ENCODE measurements at places on chromosomes 12 and 14.

DNA sequence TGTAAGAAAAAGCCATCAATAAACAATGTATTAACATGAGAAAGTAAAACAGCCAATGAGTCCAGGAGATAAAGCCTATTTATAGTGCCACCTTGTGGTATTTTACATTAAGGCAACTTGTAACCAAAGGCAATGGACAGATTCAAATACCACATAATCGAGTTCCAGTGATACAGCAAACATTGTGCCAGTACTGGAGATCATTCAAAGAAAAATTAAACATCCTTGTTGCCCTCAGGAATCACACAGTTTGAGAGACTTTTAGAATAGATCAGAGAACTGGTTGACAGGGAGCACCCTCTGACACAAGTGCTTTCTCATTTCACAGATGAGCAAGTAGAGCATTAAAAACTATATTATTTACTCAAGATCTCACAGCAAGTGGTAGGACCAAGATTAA is 98.1 kb downstream of the DDHD1 start:
- DNase-seq, result peak; percentile 53

- peak; percentile 43 for DNase-seq
These were observed 390.3 kb downstream of the DIO2 start for GRCh38 chr14:79820866-79821535.

DNA sequence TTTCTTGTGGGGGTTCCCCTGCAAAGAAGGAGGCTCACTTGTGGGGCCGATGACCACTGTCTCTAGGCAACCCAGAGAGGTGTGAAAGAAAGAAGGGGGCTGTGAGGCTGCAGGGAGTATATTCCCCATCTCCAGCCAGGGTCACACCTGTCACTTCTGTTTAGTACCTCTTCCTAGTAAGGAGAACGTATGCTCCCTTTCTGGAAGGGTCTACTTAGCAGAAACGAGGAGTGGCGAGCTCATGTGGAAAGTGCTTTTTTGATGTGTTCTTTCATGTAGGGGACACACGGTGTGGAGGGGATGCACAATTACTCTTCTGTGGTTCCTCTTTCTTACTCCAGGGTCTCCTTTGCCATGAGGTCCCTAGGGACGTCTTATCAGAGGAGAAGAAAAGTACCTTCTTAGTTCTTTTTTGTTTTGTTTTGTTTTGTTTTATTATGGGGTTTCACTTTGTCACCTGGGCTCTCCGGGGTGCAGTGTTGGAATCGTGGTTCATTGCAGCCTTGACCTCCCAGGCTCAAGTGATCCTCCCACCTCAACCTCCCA is 58.3 kb downstream of the PRKCH start:
- DNase-seq, result no peak

GRCh38 chr14:93736378-93737014 is 51.8 kb downstream of the PRIMA1 start:
- peak; percentile 49 for DNase-seq

GRCh38 chr12:113918306-113918705 is 47.8 kb downstream of the RBM19 start:
- no peak for DNase-seq

DNA sequence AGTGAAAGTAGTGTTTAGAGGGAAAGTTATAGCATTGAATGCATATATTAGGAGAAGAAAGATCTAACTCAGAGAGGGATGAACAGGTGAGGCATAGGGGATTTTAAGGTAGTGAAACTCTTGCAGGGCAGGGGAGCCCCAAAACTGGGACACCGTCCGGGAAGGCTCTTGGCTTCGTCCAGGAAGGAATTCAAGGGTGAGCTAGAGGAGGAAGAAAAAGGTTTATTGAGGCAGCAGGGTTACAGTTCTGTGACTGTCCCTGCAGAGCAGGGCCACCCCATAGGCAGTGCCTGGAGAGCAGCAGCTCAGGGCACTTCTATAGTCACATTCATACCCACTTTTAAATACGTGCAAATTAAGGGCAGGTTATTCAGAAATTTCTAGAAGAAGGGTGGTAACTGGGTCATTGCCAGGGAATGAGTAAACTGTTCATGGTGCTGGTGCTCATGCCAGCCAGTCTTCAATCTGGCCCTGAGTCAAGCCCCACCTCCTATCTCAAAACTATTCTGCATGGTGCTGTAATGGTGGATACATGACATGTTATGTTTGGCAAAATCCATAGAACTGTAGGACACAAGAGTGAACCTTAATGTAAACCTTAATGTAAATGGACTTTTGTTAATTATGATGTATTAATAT is 1.2 kb upstream of the OAS1 start:
- DNase-seq, result no peak

DNA sequence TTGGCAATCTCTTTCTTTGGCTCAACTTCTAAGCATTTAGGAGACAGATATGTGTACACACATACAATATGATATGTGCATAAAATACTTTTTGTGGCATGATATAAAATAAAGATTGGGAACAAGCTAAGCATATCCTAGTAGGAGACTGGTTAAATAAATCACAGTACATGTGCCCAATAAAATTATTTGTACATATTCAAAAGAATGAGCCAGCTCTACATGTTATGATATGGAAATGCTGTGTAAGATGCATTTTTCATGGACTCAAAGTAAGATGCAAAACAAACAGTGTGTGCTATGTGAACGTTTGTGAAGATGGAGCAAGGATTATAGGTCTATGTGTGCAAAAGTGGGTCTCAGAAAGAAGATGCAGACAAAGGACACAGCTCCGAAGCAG is 311.4 kb downstream of the TMEM132D start:
- no peak for DNase-seq

- DNase-seq, result no peak
These were observed 8.1 kb upstream of the ADCY6 start for GRCh38 chr12:48796976-48797375.

DNA sequence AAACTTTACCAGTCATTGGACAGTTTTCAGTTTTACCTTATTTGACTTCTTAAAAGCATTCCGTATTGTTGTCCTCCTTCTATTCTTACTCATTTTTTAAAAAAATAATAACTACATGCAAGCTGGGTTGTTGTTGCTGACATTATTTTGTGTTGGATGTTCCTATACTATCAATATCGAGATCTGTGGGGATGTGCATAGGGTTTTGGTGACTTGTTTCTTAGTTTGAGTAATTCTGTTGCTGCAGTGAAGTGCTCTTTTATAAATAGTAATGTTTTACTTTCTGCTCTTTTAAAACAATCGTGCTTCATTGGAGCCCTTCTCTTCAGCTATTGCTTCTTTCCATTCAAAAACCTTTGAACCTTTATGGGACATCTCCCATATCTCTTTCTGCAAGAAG is 79.4 kb downstream of the METTL25 start:
- DNase-seq, result no peak

DNA sequence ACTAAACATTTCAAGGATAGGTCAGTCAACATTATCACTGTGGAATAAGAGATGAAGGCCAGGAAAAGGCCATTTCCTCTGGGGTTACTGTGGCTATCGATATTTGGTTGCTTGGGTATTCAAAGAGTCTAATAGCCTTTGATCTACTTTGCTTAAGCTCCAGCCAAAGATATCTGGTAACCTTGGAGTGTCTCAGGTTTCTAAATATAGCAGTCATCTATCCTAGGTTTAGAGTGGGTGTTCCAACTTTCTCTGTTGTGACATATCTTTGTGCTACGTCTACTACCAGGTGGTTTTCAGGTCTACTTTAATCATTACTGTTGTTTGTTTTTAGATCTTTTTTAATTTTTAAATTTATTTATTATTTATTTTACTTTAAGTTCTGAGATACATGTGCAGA is 42.4 kb downstream of the RDH12 start:
- no peak for DNase-seq

DNA sequence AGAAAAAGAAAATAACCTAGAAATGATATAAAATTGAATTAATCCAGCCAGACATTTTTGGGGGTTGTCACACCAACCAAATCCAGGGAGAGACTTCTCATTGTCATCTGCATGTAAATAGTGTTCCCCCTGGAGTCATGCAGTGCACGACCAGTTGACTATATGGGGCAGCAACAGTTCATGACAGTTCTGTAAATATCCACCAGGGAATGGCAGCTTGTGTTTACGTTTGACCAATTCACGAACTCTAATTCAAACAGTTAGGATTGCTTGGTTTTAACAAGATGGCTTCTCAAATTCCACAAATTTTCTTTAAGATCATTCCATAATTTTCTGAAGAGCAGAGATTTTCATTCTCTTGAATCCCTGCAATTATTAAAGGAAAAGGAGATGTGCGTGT is 43.4 kb upstream of the DUSP6 start:
- no peak for DNase-seq

GRCh38 chr12:78622529-78623195 is 241.9 kb upstream of the SYT1 start:
- peak; percentile 21 for DNase-seq

DNA sequence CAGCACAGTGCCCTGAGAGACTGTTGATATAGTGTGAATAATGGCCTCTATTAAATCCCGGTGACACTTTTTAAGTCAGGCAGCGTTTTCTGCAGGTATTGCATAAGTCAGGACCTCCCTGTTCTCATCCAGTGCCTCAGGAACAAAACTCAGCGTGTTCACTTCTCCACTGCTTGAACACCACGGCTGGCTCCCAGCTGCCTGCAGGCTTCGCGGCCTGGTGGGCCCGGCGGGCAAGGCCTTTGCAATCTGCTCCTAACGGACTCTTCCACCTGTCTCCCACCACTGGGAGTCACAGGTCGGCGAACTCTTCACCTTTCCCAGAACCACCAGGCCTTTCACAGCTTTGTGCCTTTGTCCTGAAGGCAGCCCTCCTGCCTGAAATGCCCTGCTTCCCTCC is 18.7 kb downstream of the RFX4 start:
- peak; percentile 54 for DNase-seq

GRCh38 chr14:96212140-96212539 is 7.5 kb downstream of the BDKRB2 start:
- DNase-seq, result no peak

- DNase-seq, result no peak
These were observed 152.3 kb downstream of the MON2 start for GRCh38 chr12:62618930-62619329.

GRCh38 chr14:65506801-65507200 is 94.3 kb downstream of the FUT8 start:
- DNase-seq, result no peak

GRCh38 chr14:62692490-62693106 is 352.7 kb downstream of the KCNH5 start:
- no peak for DNase-seq

GRCh38 chr12:23108957-23109356 is 484.0 kb downstream of the ETNK1 start:
- no peak for DNase-seq

GRCh38 chr12:71021491-71021890 is 101.0 kb upstream of the PTPRR start:
- DNase-seq, result no peak

GRCh38 chr12:25655702-25656101 is 102.6 kb upstream of the LMNTD1 start:
- no peak for DNase-seq

- no peak for DNase-seq
These were observed 24.2 kb downstream of the SH2B3 start for GRCh38 chr12:111429828-111430432.

GRCh38 chr12:77847060-77847541 is 16.4 kb downstream of the NAV3 start:
- DNase-seq, result no peak

DNA sequence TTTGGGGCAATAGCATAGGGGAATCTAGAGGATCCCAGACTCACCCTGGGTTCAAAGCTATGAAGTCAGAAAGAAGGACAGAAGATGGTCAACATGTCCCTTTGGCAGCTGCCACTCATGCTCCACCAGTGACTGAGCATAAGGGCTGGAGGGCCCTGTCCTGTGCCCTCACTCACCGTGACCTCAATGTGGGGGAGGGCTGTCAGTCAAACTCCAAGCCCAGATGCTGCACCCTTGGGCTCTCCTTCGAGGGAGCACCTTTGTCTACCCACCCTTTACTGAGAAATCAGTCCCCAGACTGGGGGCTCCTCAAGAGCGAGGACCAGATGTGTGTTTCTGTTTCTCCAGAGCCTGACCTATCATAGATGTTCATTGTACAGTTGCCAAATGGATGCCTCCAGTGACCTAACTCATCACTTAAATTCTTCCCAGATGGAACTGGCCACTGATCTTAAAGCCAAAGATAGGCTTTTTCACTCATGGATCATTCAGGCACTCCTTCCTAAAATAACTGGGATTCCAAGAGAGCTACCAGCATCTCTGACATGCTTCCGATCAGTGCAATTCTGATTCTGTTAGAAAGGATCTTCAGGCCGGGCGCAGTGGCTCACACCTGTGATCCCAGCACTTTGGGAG is 27.2 kb upstream of the VSX2 start:
- no peak for DNase-seq

- no peak for DNase-seq
These were observed 42.6 kb downstream of the GPATCH2L start for GRCh38 chr14:76194327-76194726.

DNA sequence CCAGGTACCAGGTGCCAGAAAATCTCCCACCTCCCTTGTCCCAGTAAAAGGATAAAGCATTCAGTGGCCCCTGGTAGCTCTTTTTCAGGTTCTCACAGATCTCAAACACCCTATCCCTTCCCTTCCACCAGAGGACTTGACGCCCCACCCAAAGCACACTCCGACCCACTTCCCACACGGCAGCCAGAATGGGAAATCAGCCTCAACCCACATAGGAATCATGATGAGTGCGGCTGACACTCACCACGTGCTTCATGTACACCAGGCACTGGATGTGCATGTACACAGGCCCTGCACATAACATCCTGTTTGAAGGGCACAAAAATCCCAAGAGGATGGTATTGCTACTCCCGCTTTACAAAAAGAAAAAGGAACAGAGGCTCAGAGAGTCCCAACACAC is 71.9 kb downstream of the TBX3 start:
- DNase-seq, result no peak

DNA sequence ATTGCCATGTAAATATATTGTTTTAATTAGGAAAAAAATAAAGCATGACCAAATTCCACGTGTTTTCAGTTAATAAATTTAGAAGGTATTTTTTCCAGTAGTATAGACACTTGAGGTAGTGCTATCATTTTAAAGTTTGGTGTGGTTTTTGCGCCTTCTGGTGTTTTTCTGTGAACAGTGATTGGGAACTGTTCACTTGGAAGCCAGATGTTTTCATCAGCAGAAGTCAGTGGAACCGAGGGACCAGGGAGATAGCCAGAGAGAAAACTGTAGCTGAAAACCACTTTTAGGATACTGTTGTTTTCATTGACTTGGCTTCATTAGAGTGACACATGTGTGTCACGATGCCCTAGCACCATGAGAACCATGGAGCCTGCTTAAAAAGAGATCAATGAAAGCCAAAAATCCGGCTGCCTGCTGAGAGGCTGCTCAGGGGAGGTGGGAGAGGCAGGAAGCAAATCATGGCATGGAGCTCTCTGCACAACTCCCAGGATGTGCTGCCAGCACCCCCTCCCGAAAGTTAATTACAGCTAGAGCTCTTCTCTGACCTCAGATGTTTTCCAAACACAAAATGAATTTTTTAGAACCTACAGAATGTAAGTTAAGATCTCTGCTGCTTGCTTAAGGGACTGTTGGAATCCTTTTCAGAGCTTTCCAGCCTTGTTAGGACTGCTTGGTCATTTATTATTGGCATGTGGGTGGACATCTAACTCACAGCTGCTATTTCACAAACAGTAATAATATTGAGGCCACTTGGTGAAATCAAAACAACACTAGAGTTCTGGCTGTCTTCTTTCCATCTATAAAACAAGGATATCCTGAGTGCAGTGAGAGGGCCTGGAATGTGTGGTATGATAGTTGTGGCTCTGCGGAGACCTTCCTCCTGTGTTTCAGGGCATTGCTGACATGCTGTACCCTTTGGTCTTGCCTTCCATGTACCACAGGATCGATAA is 192.3 kb downstream of the ANO4 start:
- peak; percentile 61 for DNase-seq

- peak; percentile 73 for DNase-seq
These were observed 1.7 kb downstream of the CYP27B1 start for GRCh38 chr12:57765003-57765697.
